Activated naive CD8-positive, alpha-beta T cell treated with anti-CD3 and anti-CD28 coated beads for 36 hours (primary cell): ENCODE measurements at places on chromosomes 7 and 10. TPM values are rescaled to one million over a fixed set of nuclear protein-coding genes. Genes with fewer than 3 reads are reported as not detected.
A peak's percentile ranks its signal among the peaks of the same experiment; 100 is the strongest.

The EGR2 gene
- total RNA-seq = 52.1 TPM

The COL26A1 gene
- not detected for total RNA-seq

The KCTD7 gene
- 4.3 TPM for total RNA-seq

- H3K27ac ChIP-seq = no peak overlapping the region
- no peak for DNase-seq
- no peaks in the 10 kb centered on the region for H3K4me1 ChIP-seq
- no peaks in the 10 kb centered on the region for H3K36me3 ChIP-seq
Observed at GRCh38 chr10:130799532-130799931, 512.0 kb downstream of the TCERG1L start.

DNA sequence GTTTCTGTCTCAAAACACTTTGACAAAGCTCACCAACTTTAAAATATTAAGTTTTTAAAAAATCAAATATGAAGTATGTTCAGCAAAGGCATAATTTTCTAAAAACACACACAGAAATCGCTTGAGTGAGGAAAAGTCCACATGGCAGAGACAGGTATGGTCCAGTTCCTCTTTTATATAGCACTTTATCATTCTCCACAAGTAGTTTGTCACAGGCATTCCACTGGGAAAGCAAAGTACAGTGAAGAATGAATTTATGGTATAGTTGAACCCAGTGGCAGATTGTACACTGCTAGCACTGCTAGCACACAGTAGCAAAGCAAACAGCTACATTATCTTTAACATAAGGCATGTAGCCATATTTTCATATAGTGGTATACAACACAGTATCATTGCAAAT is 102.3 kb downstream of the HECTD2 start:
- no peak overlapping the region for H3K27ac ChIP-seq
- H3K4me3 ChIP-seq = no peak overlapping the region
- H3K36me3 ChIP-seq = no peaks in the 10 kb centered on the region
- no peak for DNase-seq

DNA sequence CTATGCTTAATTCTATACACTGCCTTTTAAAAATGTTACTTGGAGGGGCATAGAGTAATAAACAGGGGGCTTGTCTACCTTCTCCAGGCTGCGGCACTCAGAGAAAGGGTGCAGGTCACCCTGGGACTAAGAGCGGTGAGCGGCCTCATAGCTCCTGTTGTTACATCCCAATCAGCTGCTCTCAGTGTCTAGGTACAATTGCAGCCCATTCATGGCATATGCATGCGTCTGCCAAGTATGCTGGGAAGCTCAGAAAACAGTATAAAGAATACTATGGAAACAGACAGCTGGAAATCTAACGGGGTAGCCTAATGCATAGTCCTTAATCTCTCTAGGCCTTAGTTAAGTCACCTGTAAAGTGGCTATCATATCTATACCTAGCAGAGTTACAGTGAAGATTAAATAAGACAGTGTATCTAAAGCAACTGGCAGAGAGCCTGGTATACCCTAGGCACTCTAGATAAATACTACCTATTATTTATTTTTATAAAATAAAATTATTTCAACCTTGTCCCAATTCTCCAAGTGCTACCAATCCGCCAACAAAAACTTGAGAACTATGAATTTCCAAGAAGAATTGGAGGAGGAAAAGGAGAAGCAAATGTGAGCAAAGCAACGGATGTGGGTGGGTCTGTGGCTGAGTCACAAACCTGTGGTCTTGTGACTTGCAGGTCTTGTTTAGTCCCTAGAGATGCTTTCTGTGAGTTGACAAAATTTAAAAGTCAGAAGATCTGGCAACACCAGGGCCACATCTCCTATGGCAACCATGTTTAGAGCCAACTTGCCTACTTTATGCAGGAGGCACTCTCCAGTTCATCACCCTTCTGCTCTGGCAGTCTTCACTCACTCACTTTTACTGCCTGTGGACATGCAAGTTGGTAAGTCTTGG is 183.0 kb downstream of the RAPGEF5 start:
- no peak overlapping the region for H3K4me3 ChIP-seq
- DNase-seq = peak; percentile 16
- no peak overlapping the region for H3K27ac ChIP-seq
- H3K36me3 ChIP-seq = no peaks in the 10 kb centered on the region
- peaks cover 10% of the 10 kb centered on the region for H3K4me1 ChIP-seq
- H3K27me3 ChIP-seq = peaks cover 19% of the 10 kb centered on the region

GRCh38 chr10:11274452-11274851 is 256.8 kb downstream of the CELF2 start:
- no peak overlapping the region for H3K4me3 ChIP-seq
- H3K27me3 ChIP-seq = no peaks in the 10 kb centered on the region
- H3K36me3 ChIP-seq = peaks cover 69% of the 10 kb centered on the region

DNA sequence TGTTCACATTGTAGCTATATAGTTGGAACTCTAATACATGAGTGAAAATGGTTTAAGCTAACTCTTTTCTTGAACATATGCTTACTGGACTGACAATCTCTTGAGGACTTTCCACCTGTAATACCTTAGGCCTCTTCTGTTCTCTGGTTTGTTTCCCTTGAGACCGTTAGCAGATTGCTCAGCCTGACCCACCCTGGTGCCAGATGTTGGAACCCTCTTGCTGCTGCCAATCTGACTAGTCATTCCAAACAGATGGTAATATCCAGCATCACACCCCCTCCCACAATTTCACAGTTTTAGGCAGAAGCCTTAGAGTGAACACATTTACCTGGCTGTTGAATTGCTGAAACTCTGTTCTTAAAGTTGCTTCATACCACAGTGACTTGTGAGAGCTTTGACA is 18.7 kb downstream of the CALD1 start:
- no peak overlapping the region for H3K4me3 ChIP-seq
- no peaks in the 10 kb centered on the region for H3K4me1 ChIP-seq
- peaks cover 5% of the 10 kb centered on the region for H3K36me3 ChIP-seq
- H3K27ac ChIP-seq = no peak overlapping the region
- H3K27me3 ChIP-seq = no peaks in the 10 kb centered on the region

DNA sequence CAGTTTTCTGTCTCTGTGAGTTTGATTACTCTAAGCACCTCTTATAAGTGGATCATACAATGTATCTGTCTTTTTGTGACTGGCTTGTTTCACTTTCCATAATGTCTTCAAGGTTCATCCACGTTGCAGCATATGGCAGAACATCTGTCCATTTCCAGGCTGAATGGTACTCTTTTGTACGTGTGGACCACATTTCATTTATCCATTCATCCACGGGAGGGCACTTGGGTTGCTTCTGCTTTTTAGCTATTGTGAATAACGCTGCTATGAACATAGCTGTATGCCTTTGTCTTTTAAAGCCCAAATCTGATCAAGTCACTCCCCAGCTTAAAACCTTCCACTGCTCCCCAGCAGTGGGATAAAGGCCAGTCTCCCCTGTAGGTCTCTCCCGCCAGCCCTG is 31.5 kb downstream of the EGFR start:
- H3K36me3 ChIP-seq = no peaks in the 10 kb centered on the region
- no peak overlapping the region for H3K27ac ChIP-seq
- peaks cover 9% of the 10 kb centered on the region for H3K27me3 ChIP-seq
- no peaks in the 10 kb centered on the region for H3K4me1 ChIP-seq
- no peak for DNase-seq

DNA sequence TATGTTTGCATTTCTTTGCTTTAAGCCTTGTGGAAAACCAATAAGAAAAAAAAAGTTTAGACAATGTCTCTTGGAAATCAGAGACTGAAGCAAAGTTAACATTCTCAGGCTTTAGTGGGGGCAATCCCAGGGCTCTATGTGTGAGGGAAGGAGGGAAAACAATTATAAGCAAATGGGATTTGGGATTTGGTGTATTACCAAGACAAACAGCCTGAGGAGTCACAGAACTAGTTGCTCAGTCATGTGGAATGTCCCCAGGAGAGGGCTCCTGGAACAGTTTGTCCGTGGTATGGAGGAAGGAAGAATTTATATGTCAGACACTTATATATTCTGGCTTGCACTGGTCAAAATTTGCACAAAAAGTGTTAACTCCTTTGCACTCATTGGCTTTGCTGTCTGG is 562.9 kb upstream of the TPK1 start:
- H3K4me1 ChIP-seq = no peaks in the 10 kb centered on the region
- no peak overlapping the region for H3K4me3 ChIP-seq
- H3K27ac ChIP-seq = no peak overlapping the region
- no peaks in the 10 kb centered on the region for H3K27me3 ChIP-seq
